ENCODE measurements at places on chromosomes 16 and 17. TPM values are rescaled to one million over a fixed set of nuclear protein-coding genes. Genes with fewer than 3 reads are reported as not detected.

- no peaks in the 10 kb centered on the region for H3K27me3 ChIP-seq
- H3K4me1 ChIP-seq: peaks cover 47% of the 10 kb centered on the region
- H3K36me3 ChIP-seq: peaks cover 56% of the 10 kb centered on the region
- no peak for DNase-seq
Measured at GRCh38 chr17:65049085-65049756, 7.3 kb downstream of the GNA13 start.

DNA sequence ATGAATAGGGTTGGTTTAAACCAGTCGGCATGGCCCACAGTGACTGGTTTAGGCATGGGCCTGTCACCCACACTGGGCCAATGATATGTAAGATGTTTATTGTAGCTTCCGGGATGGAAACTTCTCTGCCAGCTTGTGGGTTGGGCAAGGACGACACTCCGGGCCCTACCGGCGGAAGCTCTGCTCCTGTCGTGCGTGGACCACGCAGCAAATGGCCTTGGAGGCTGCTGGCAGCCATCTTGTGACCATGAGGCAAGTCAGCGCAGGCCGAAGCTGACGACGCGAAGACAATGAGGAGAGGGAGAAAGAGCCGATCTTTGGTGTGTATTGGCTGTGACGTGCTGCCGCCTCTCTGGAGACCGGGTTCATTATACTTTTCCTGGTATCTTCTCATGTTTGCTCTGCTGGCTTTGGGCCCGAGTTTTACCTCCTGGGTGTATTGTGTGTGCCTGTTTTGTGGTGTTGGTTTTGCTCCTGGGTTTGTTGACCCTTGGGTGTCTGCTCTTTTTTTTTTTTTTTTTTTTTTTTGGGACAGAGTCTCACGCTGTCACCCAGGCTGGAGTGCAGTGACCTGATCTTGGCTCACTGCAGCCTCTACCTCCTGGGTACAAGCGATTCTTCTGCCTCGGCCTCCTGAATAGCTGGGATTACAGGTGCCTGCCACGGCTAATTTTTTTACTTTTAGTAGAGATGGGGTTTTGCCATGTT lies 15.4 kb downstream of the SLC25A10 start:
- DNase-seq: no peak
- H3K4me3 ChIP-seq: no peak overlapping the region
- H3K36me3 ChIP-seq: no peaks in the 10 kb centered on the region
- peaks cover 8% of the 10 kb centered on the region for H3K4me1 ChIP-seq

- no peaks in the 10 kb centered on the region for H3K27me3 ChIP-seq
- peak; percentile 32 for DNase-seq
- no peak overlapping the region for H3K27ac ChIP-seq
- H3K4me1 ChIP-seq: no peaks in the 10 kb centered on the region
- H3K36me3 ChIP-seq: no peaks in the 10 kb centered on the region
Measured at GRCh38 chr16:80804056-80804525, 307 bp downstream of the CDYL2 start.

DNA sequence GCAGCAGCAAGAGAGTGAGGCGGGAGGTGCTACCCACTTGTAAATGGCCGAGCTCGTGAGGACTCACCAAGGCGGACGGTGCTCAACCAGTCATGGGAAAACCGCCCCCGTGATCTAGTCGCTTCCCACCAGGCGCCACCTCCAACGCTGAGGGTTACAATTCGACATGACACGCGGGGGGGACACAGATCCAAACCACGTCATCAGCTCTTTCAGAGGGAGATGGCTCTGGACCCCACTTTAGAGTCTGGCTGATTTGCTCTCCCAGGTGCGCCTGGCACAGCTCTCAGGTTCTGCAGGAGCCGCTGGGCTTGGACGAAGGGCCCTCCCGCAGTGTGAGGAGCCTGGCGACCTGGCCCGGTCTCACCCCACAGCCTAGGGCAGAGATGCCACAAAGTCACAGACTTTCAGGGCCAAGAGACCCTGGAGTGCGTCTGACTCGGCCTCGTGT lies 21.1 kb upstream of the DOC2B start:
- H3K4me1 ChIP-seq: peaks cover 17% of the 10 kb centered on the region
- H3K36me3 ChIP-seq: no peaks in the 10 kb centered on the region
- no peak overlapping the region for H3K27ac ChIP-seq
- H3K4me3 ChIP-seq: no peak overlapping the region
- no peak for DNase-seq
- H3K27me3 ChIP-seq: no peaks in the 10 kb centered on the region

GRCh38 chr17:66310528-66311148 lies 8.2 kb downstream of the PRKCA start:
- no peaks in the 10 kb centered on the region for H3K4me1 ChIP-seq
- no peaks in the 10 kb centered on the region for H3K27me3 ChIP-seq
- H3K4me3 ChIP-seq: no peak overlapping the region
- no peak for DNase-seq

DNA sequence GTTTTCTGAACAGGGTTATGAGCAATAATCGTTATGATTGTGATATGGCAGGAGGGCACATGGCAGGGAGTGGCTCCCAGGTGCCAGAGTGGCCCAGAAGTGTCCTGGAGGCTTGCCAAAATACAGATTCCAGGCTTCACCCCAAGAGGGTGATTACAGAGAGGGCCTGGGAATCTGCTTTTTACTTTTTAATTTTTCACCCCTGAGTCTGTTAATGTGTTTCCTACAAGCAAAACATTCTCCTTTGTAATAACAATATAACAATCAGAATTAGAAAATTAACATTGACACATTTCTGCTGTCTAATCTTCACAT lies 212.4 kb downstream of the SNX29 start:
- no peak overlapping the region for H3K27ac ChIP-seq
- H3K36me3 ChIP-seq: no peaks in the 10 kb centered on the region
- peaks cover 5% of the 10 kb centered on the region for H3K4me1 ChIP-seq
- H3K27me3 ChIP-seq: no peaks in the 10 kb centered on the region
- H3K4me3 ChIP-seq: no peak overlapping the region
- no peak for DNase-seq

DNA sequence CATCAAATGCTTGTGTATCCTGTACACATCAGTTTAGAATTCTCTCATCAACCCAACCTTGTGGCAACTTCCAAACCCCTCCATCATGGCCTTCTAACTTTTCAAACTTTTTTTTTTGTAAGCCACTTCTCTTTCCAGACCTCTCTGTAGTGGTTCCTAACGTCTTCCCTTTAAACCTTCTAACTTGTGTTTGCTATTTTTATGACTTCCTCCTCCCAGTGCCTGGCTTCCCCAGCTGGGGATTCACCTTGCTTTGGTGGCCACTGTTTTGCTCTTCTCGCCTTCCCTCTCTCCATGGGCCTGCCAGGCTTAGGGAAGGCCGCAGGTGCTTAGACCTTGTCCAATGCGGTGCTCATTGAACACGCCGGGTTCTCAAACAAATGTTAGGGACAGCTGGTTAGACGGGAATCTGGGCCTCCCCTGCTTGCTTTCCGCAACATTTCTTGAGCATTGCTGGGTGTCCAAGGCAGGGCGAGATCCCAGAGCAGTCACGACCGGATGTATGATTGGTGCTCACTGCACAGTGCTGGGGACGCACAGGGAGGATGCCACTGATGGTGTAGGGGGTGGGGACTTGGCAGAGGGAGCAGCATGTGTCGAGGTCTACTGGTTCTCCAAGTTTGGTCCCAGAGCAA lies 1.1 kb upstream of the XYLT2 start:
- peaks cover 20% of the 10 kb centered on the region for H3K4me1 ChIP-seq
- H3K27ac ChIP-seq: peak overlapping the region; percentile 37
- no peaks in the 10 kb centered on the region for H3K27me3 ChIP-seq
- no peak for DNase-seq

GRCh38 chr17:67982034-67982640 lies 14.1 kb downstream of the C17orf58 start:
- H3K36me3 ChIP-seq: peaks cover 30% of the 10 kb centered on the region
- no peaks in the 10 kb centered on the region for H3K4me1 ChIP-seq
- H3K4me3 ChIP-seq: no peak overlapping the region

DNA sequence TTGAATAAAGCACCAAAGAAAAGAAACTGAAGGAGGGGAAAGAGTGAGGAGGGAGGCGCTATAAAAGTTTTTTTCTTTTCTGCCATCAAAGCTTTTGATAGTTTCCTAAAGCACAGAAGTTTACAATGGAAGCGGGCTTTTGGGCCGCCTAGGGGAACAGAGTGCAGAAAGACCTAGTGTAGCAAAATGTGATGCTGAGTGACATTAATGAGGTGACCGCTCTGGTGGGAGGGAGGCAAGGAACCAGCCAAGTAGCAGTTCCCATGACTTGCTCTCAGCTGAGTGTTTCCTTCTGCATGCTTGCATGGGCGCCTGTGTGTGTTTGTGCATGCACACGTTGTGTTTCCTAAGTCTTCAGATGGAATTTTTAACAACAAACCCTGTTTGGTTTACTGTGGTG lies 15.5 kb downstream of the MSI2 start:
- no peak for DNase-seq
- H3K27me3 ChIP-seq: no peaks in the 10 kb centered on the region
- no peak overlapping the region for H3K27ac ChIP-seq
- H3K4me3 ChIP-seq: no peak overlapping the region
- H3K36me3 ChIP-seq: no peaks in the 10 kb centered on the region

The PRSS22 gene
- total RNA-seq: 24.8 TPM

The CCT6B gene
- 4.5 TPM for total RNA-seq

The DHRS7C gene
- total RNA-seq: not detected

The CCDC78 gene
- 17.1 TPM for total RNA-seq

The JPH3 gene
- not detected for total RNA-seq

The SEZ6 gene
- not detected for total RNA-seq

The RTN4RL1 gene
- total RNA-seq: 6.3 TPM

The KRTAP4-9 gene
- total RNA-seq: not detected

The PIRT gene
- not detected for total RNA-seq

The TP53I13 gene
- total RNA-seq: 178 TPM
